ENCODE measurements at places on chromosomes 2 and 18.

DNA sequence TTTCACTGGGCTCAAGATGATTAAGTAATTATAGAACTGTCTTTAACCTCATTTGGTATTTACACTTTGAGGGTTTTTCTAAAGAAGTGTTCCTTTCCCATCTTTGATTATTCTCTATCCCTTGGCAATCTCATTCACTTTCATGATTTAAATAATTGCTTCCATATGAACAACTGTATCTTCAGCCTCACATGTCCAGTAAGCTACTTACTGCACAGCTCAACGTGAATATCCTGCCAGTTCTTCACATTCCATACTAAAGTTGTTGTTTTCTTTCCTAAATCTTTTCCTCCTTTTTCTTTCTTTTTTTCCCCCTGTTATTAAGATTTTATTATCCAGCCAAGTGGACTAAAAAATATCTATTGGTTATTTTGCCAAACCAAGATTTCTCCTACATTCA is 37.7 kb downstream of the ZC3H15 start:
- DNase-seq, result no peak

DNA sequence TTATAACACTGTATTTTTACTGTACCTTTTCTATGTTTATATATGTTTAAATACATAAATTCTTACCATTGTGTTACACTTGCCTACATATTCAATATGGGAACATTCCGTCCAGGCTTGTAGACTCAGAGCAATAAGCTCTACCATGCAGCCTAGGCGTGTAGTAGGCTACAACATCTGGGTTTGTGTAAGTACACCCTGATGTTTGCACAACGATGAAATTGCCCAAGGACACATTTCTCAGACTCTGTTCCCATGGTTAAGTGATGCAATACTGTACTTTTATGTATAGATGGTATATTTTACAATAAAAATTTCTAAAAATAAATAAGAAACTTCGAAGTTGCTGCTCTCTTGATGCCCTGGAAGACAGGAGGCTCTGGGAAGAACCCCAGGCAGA is 38.4 kb downstream of the YPEL5 start:
- no peak for DNase-seq

DNA sequence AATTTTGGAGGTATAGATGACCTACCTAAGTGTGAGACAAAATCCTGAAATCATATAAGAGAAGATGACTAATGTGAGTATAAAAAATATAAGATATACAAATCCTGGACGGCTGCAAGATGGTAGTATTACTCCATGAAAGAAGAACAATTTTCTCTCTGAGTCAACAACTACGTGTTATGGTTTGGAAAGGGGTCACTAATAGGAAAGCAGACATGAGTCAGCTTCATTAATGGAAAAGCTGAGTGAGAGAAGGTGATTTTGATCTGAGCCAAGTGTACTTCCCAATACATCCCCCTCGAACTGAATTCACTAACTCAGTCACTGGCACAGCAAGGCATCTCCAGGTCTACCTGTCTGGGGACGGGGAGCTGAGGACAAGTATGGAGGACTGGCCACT is 20.1 kb upstream of the SELENOI start:
- no peak for DNase-seq

- no peak for DNase-seq
Observed at GRCh38 chr18:48808476-48808875, 142.3 kb downstream of the SMAD7 start.

GRCh38 chr18:21049306-21049705 is 62.3 kb downstream of the ROCK1 start:
- no peak for DNase-seq

- no peak for DNase-seq
Observed at GRCh38 chr2:10000541-10000940, 42.8 kb upstream of the KLF11 start.

DNA sequence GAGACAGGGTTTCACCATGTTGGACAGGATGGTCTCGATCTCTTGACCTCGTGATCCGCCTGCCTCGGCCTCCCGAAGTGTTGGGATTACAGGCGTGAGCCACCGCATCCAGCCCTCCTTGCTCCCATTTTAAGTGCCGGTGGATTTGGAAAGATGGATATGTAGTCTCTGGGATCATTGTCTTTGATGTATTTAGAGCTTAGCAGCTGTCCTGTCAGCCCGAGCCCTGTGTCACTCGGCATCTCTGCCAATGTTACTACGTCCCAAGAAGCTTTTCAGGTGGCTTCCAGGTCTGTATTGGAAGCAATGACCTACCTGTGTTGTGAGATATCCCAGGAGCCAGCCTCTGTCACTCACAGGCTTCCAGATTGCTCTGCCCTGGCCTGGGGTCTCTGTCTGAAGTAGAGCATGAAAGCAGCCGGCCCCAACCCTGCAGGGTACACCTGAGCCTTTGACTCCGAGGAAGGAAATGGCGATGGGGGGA is 35.3 kb downstream of the MAP4K4 start:
- no peak for DNase-seq

DNA sequence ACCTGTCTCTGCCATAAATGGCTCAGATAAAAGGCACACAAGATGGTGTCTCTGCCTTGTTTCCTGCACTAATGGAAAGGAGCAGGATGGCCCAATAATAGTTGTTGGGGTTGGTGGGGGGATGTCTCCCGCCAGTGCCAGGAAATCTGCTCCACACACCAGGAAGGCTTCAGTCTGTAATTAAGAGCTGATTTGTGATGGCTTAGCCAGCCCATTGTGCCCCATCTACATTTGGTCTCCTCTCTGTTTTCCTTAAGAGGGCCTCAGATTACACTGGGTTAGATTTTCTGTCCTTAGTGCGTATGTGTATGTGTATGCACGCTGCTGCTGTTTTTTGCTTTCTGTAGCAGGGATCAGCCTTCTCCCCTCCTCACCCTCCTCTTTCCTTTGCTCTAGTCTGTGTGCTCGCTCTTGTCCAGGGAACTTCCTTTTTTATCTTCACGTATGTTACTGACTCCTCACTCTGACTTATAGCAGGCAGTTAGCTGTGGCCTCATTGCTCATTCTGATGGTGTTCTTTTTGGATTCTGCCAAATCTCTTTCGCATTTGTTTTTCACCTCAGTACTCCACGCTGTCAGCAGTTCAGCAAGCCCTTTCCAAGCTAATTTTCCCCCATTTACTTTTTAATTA is 33.4 kb upstream of the MGAT5 start:
- no peak for DNase-seq

GRCh38 chr2:215619022-215619958 is 183.4 kb upstream of the FN1 start:
- no peak for DNase-seq

GRCh38 chr2:122368576-122369243 is 613.3 kb downstream of the TSN start:
- DNase-seq, result no peak

- DNase-seq, result no peak
Observed at GRCh38 chr2:70686577-70687460, 81.2 kb downstream of the ADD2 start.

- no peak for DNase-seq
Observed at GRCh38 chr2:217438821-217439220, 564.0 kb downstream of the TNS1 start.

- no peak for DNase-seq
Observed at GRCh38 chr2:133734716-133735495, 166.6 kb upstream of the NCKAP5 start.

All from stimulated activated CD8-positive, alpha-beta memory T cell treated with anti-CD3 and anti-CD28 coated beads, Interleukin-7, amount 100 ng/mL, for 1 hour (primary cell).